ENCODE measurements at places on chromosomes 16 and 17.

- DNase-seq, result no peak
Measured at GRCh38 chr17:47305302-47305923, 18.3 kb upstream of the EFCAB13 start.

- DNase-seq, result no peak
Measured at GRCh38 chr17:65236321-65236720, 99.2 kb downstream of the RGS9 start.

DNA sequence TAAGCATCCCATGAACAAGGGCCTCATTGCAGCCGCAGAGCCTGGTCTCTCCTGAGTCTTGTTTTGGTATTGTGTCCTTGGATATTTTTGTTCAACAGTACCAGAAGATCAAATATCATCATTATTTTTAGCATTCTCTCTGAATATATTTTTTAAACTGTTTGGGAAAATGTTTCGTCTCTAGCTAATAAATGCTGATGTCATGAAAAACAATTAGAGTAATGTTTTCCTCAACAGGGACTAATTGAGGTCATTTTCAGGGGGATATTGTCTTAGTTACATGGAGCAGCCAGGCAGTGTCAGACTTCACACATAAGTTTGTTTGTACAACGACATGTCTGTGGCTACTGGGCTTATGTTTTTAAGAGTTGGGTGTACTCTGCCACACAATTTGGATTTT, 805.3 kb upstream of the SOX9 start:
- DNase-seq, result no peak

GRCh38 chr16:397135-397661, at the start of gene NME4:
NME4 (plus strand) TSS chr16:397199; CDS start chr16:397223, 24 bp downstream.
- no peak for DNase-seq

DNA sequence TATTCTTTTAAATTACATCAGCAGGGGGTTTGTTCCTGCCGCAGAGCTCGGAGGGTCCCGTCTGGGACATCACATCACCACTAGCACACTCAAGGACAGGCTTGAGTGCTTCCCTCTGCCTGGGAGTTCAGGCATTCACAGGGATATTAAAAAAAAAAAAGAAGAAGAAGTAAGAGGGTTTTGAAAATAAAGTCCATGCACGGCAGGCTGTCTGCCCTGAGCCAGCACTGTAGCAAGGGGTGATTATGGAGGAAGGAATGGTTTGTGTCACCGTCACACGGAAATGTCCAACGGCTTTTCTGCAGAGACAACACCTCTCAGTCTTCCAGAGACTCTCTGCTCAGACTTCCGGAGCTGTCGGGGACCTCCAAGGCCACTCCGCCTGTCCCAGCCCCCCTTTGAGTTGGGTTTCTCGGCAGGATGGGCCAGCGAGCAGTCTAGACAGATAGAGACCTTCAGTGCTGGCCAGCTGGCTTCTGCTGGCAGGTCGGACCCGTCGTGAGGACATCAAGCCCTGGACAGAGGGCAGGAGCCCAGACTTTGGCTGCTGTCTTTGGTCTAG, 33.6 kb downstream of the MEOX1 start:
- no peak for DNase-seq

DNA sequence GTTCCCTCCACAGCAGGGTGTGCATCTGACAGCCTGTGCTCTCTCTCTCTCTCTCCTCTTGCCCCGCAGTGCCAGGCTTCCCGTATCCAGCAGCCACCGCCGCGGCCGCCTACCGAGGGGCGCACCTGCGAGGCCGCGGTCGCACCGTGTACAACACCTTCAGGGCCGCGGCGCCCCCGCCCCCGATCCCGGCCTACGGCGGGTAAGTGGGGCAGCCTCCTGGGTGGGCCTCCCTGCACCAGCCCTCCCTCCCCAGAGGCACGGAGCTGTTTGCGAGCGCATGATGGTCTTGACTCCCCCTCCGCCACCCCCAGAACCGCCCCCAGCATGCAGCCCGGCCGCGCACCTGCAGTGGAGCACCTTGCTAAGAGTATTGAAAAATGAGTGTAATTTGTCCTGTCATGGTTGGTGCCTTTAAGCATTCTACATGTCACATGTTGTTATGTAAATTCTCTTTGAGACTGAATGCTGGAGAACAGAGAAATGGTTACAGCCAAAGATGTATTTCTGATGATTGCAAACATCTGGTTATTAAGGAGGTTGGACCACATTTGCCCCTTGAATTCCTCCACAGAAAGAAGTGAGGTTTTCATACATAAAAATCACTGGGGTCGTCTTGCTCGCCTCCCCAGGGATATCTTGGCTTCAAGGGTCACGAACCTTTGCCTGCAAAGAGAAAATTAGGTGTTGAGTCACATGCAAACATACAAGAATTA, 321.3 kb downstream of the RBFOX1 start:
- DNase-seq, result no peak

- peak; percentile 25 for DNase-seq
Measured at GRCh38 chr16:81451753-81452680, 7.4 kb downstream of the CMIP start.

DNA sequence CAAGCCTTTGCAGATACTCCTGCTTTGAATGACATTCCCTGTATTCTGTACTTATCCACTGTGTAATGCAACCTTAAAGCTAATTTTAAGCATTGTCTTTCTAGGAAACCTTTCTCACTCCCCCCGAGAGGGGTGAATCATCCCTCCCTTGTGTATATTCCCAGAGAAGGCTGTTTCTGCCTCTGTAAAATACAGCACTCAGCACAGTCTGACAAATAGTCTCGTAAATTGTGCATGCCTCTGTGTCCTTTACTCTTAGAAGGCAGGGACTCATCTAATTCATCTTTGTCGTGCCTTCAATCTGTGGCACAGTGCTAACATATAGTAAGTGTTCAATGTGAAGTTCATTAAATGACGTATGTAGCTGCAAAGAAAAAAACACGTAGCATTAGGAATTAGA, 200.7 kb downstream of the CA10 start:
- no peak for DNase-seq

GRCh38 chr16:83887080-83887479, 11.8 kb upstream of the MLYCD start:
- no peak for DNase-seq

DNA sequence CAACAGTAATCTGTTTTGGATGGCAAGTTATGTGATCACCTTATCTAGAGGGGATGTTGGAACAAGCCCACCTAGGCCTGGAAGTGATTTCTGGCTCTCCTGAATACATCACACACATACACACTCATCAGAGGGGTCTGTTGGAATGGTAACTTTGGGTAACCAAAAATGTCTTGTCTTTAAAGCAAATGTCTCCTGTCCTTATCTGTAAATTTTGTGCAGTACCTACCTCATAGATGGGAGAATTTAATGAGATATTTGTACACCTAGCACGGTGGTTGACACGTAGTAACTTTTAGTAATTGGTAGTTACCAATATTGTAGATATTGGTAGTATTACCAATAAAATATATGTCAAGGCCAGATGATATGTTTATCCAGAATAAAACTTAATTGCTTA, 24.7 kb downstream of the HAPSTR1 start:
- no peak for DNase-seq

- no peak for DNase-seq
Measured at GRCh38 chr17:15157051-15157450, 108.1 kb downstream of the PMP22 start.

- no peak for DNase-seq
Measured at GRCh38 chr16:920717-921116, 50.1 kb downstream of the LMF1 start.

GRCh38 chr17:38584350-38584925, 21.3 kb downstream of the SRCIN1 start:
- no peak for DNase-seq

DNA sequence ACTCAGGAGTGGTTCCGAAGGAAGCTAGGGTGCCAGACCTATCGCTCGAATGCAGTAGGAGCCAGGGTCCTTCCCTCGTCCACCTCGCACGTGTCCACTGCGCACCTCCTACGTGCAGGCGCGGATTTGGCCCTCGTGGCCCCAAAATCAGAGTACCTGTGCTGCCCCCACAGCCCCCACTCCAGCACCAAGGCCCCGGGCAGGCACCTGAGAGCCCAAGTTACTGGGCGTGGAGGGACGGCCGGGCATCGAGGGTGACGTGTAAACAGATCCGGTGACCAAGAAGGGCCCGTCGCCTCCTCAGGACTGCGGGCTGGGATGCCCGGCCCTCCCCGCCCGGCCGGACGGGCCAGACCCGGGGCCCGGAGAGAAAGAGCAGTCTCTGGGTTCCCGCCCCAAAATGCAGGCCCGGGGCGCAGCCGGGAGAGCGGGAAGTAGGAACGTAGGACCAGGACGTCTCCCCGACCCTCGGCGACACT, 492 bp downstream of the SLC25A39 start:
- DNase-seq, result no peak

DNA sequence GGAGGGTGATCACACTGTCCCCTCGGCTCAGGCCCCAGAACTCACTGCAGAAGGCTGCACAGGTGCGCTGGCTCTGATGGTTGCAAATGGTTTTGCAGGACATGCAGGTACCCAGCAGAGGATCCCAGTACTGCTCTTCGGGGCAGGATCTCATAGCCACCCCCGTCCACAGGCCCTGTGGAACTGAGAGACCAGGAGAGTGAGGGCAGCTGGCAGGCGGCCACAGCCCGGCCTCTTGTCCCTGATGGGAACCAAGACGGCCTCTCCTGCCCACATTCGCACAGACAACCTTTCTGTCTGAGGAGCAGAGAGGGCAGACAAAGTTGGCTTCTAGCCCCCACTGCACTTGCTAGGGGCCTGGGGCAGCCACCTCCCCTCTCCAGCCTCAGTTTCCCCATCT, 19.5 kb downstream of the TNFRSF13B start:
- no peak for DNase-seq

GRCh38 chr17:77424585-77425344, 284.0 kb downstream of the SEC14L1 start:
- no peak for DNase-seq

GRCh38 chr17:17502741-17503565, 6.8 kb upstream of the RASD1 start:
- no peak for DNase-seq

DNA sequence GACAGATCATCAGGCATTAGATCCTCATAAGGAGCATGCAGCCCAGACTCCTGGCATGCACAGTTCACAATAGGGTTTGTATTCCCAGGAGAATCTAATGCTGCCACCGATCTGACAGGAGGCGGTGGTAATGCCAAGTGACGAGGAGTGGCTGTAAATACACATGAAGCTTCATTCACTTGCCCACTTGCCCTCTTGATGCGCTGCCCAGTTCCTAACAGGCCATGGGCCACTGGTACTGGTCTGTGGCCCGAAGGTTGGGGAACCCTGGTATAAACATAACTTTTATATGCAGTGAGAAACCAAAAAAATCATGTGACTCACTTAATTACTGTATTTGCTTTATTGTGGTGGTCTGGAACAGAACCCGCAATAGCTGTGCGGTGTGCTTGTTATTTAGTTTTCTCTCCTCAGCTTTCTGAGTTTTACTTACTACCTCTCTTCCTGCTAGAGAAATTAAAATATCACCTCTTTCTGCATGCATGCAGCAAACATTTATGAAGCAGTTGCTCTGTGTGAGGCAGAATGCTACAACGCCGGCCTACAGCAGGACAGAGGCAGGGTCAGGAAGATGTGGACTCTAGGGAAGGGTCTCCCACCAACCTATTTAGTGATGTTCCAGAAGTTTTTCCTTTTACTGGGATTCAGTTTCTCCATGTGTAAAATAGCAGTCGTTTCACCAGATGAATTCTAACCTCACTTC, 151.3 kb downstream of the MAF start:
- DNase-seq, result no peak

DNA sequence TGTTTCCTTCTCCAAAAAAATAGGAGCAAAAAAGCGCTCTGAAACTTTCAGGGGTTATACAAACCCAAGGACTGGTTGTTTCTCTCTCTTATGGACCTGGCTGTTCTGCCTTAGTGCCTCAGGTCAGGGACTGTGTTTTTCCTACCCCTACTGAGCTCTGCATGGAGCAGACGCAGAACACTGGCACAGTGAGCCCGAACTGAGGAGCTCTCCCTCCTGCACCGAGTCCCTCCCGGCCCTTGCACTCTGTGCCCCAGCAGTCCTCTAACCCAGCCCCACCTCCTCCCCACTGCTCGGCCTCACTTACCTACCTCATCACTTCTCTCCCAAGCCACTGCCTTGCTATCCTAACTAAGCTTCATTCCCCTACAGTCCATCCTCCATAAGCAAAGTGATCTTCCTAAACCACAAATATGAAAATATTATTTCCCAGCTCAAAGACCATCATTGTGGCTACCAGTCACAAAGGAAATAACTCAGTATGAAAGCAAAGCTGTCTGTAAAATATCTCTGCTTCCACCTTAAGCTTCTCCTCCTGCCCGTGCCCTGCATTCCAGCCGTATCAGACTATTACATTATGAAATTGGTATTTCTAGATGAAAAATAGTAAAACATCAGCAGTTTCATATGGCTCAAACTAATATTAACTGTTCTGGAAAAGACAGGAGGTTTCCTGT, 13.6 kb downstream of the MEIOB start:
- DNase-seq, result no peak

DNA sequence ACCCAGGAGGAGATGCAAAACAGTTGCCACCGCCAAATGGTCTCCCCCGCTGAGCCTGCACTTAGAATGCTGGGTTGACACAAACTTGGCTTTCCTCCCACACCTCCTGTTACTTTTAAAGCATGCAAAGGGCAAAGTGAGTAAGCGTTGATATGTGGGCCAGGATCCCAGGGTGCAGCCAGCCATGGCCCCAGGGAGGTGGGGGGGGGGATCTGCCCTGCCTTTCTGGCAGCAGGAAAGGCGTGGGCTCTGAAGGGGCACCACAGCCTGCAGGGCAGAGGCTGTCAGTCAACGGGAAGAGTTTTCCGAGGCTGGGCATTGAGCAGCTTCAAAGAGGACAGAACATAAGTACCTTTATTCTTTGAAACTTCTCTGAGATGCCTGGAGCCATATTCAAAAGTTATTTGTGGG, 142.3 kb downstream of the ABCC12 start:
- no peak for DNase-seq

GRCh38 chr17:66949501-66949900, 15.0 kb upstream of the CACNG4 start:
- DNase-seq, result no peak

DNA sequence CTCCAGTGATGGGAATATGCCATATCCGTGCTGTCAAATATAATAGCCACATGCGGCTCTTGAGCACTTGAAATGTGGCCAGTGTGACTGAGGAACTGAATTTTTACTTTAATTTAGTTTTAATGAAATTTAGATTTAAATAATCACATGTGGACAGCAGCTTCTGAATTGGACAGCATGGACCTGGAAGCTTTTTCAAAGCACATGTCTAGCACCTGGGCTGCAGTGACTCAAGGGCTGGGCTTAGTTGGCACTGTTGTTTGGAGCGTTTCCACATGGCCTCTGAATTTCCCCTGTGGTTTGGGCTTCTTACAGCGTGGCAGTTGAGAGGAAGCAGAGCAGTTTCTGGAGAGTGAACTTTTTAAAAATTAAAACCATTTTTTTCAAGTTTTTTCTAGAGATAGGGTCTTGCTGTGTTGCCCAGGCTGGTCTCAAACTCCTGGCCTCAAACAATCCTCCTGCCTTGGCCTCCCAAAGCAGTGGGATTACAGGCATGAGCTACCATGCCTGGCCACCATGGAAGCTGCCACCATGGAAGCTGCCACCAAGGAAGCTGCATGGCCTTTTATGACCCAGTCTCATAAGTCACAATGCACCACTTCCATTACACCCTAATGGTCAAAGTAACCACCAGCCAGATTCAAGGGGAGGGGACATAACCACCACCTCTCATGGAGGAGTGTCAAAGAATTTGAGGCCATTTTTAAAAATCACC, 6.7 kb upstream of the TOB1 start:
- no peak for DNase-seq
